Right atrium auricular region (tissue), 2 donors: ENCODE measurements at places on chromosomes 3 and 15. TPM values are rescaled to one million over a fixed set of nuclear protein-coding genes. Genes with fewer than 3 reads are reported as not detected.

The RARRES1 gene
- total RNA-seq = 10.0 TPM

The FHIT gene
- 11.0 TPM for total RNA-seq

The CDCP1 gene
- 2.8 TPM for total RNA-seq

The PCLAF gene
- total RNA-seq = not detected

The IL16 gene
- total RNA-seq = 12.1 TPM

The ASB14 gene
- 2.5 TPM for total RNA-seq

The DUOXA2 gene
- not detected for total RNA-seq

GRCh38 chr3:164095279-164095678 lies 983.0 kb downstream of the SI start:
- no peak overlapping the region for H3K4me3 ChIP-seq
- H3K36me3 ChIP-seq = no peaks in the 10 kb centered on the region
- H3K27me3 ChIP-seq = no peaks in the 10 kb centered on the region

DNA sequence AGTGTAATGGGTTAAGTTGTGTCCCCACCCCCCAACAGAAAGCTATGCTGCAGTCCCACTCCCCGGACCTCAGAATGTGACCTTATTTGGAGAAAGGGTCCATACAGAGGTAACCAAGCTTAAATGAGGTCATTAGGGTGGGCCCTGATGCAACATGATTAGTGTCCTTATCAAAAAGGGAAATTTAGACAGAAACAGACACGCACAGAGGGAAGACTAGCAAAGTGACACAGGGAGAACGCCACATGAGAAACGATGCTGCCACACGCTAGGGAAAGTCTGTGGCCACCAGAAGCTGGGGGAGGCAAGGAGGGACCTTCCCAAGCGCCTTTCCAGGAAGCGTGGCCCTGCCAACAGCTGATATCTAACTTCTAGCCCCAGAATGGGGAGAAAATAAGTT lies 65.4 kb downstream of the RPN1 start:
- no peak overlapping the region for H3K27ac ChIP-seq
- H3K4me3 ChIP-seq = no peak overlapping the region
- no peaks in the 10 kb centered on the region for H3K36me3 ChIP-seq

DNA sequence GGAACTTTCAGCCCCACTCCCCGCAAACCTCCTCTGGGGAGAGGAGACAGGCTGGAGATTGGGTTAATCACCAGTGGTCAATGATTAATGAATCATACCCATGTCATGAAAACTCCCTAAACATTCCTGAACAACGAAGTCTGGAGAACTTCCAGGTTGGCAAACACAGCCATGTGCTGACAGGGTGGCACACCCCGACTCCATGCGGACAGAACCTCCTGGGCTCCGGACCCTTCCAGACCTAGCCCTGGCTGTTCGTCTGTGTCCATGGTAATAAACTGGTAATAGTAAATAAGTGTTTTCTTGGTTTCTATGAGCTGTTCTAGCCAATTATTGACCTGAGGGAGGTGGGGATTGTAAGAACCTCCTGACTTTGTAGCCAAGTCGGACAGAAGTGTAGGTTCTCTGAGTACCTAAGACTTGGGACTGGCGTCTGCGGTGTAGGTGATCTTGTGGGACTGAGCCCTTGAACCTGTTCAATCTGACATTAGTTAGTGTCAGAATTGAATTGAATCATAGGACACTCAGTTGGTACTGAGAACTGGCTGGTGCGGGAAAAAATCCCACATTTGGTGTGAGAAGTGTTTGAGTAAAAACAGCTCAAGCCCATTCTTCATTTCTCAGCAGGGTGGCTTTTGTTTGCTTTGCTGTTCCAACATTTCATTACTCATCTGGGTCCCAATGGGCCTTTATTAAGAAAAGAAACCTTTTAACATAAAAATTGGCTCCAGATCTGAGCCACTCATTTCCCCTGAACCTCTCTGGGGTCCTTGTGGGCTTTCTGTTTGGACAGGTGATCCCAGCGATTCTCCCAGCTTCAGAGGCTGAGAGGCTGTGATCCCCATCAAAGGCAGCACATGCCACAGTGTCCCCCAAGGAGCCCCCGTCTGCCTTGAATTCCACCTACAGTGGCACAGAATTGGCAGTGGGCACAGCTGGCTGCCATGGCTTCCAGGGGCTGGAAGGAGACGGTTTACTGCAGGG lies 151.0 kb downstream of the TJP1 start:
- H3K36me3 ChIP-seq = no peaks in the 10 kb centered on the region
- no peak overlapping the region for H3K4me3 ChIP-seq
- no peaks in the 10 kb centered on the region for H3K27me3 ChIP-seq

DNA sequence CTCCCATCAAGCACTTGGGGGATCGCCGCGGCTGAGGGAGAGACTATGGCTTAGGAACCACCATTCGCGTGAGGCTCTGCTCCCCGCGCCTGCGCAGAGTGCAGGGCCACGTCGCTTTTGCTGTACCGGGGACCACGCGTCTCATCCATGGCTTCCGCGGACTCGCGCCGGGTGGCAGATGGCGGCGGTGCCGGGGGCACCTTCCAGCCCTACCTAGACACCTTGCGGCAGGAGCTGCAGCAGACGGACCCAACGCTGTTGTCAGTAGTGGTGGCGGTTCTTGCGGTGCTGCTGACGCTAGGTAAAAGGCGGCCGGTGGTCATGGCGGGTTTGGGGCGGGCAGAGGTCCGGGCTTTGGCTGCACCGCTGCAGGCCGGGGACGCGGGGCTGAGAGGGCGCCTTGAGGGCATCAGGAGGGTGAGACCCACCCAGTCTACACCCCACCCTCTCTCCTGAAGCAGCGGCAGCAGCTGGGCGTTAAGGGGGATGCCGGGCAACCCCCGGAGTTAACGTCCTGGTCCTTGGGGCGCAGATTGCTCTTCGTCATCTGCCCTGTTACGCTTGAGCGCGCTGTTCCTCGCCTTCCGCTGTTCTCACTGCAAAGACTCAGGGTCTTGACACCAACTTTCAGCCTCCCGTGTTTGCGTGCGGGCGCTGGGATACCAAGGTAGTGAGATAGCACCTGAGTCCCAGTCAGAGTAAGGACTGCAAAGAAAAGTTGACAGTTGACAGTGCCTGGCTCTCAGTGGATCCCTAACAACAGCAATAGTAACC lies at the start of gene SRPRB:
Gene SRPRB, plus strand, starts transcription at position 114 of the 774 bp plus-strand sequence. Its CDS starts 34 bp downstream, at position 148.
- peak; percentile 92 for DNase-seq
- peaks cover 14% of the 10 kb centered on the region for H3K4me1 ChIP-seq
- H3K36me3 ChIP-seq = peaks cover 7% of the 10 kb centered on the region
- H3K4me3 ChIP-seq = peak within 1 kb of the TSS; percentile 90

- H3K4me1 ChIP-seq = no peaks in the 10 kb centered on the region
- no peaks in the 10 kb centered on the region for H3K36me3 ChIP-seq
- no peak overlapping the region for H3K4me3 ChIP-seq
- no peak for DNase-seq
- no peak overlapping the region for H3K27ac ChIP-seq
- no peaks in the 10 kb centered on the region for H3K27me3 ChIP-seq
Observed at GRCh38 chr3:195450731-195451229, 8.0 kb upstream of the ACAP2 start.

DNA sequence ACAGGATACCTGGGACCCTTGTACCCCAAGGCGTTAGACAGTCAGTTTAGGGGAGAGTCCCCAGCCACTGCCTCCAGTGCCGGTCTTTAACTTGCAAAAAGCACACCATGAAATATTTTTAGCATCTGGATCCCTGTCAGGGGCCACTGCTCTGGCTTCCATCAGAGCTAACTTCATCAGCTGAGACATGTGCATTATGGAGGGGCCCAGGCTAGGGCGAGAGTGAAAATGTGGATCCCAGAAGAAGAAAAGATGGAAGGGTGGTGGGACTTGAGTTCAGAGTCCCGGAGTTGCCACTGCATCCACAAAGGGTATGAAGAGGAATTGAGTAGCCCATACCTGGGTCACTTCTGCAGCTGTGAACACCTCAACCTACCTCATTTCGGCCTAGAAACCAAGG lies 23.5 kb upstream of the SPATA12 start:
- no peak overlapping the region for H3K27ac ChIP-seq
- no peak overlapping the region for H3K4me3 ChIP-seq
- H3K4me1 ChIP-seq = peaks cover 16% of the 10 kb centered on the region
- DNase-seq = no peak
- no peaks in the 10 kb centered on the region for H3K36me3 ChIP-seq

GRCh38 chr15:36313021-36313420 lies 266.4 kb upstream of the CDIN1 start:
- H3K36me3 ChIP-seq = no peaks in the 10 kb centered on the region
- DNase-seq = no peak
- no peak overlapping the region for H3K4me3 ChIP-seq
- H3K4me1 ChIP-seq = no peaks in the 10 kb centered on the region
- H3K27me3 ChIP-seq = no peaks in the 10 kb centered on the region

DNA sequence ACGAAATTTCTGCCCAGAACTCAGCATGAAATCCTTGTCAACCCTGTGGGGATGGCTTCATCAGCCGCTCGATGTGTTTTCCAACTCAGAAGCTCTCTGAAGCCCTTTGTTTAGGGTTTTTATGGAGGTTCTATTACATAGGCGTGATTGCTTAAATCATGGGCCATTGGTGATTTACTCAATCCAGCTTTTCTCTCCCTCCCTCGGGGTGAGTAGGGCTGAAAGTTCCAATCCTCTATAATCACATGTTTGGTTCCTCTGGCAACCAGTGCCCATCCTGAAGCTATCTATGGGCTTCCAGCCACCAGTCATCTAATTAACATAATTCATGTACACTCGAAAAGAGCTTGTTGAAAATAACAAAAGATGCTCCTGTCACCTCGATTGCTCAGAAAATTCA lies 51.6 kb downstream of the GATM start:
- H3K36me3 ChIP-seq = no peaks in the 10 kb centered on the region
- no peaks in the 10 kb centered on the region for H3K27me3 ChIP-seq
- no peak overlapping the region for H3K4me3 ChIP-seq
- H3K27ac ChIP-seq = no peak overlapping the region
- no peaks in the 10 kb centered on the region for H3K4me1 ChIP-seq

- H3K36me3 ChIP-seq = peaks cover 39% of the 10 kb centered on the region
- H3K27me3 ChIP-seq = no peaks in the 10 kb centered on the region
- H3K4me1 ChIP-seq = no peaks in the 10 kb centered on the region
- H3K4me3 ChIP-seq = no peak overlapping the region
- no peak for DNase-seq
- H3K27ac ChIP-seq = peak overlapping the region; percentile 28
Observed at GRCh38 chr15:65258375-65259262, 28.1 kb downstream of the PARP16 start.
